ENCODE measurements at places on chromosomes 2 and 18.

- no peak for DNase-seq
These were observed 27.4 kb downstream of the EIF4E2 start for GRCh38 chr2:232577841-232578240.

DNA sequence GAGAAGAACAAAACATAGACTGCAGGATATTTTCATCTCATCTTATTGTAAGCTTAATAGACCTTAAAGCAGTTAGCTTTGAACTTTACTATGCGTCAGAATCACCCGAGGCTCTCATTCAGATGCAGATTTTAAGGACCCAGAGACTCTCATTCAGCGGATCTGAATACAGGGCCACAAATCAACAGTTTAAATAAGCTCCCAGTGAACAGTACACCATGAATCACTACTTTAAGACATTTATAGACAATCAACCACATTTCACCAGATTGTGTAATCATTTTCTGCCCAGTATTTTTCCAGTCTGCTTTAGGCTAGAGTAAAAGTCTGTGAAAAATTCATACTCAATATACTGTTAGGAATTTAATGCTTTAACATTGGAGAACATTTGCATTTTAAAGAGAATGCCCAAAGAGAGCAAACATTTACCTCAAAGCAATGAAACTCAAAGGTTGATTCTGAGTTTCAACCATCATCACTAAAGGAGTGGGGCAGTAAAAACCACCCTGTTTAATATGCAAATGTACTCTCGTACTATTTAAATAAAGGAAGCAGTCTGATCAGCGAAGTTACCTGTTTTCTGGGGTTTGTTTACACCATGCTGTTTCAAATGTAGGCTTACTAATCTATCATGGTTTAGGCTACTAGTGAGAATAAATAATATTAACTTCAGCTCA lies 11.0 kb upstream of the ALPK2 start:
- no peak for DNase-seq

DNA sequence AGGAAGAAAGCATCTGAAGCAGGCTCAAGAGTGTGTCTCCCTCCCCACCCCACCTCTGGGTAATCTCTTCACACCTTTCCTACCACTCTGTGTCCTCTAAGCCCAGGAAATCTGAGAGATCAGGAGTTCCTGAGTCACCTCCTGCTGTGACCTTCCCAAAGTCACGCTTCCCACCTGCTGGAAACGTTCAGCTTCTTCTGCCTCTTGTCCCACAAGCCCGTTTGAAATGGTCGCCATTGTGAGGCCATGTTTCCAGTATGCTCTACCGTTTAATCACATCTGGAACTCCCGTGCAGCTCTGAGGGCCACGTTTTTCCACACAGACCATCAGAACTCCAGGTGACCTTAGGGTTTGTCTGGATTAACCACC lies 25.9 kb downstream of the GREB1 start:
- no peak for DNase-seq

DNA sequence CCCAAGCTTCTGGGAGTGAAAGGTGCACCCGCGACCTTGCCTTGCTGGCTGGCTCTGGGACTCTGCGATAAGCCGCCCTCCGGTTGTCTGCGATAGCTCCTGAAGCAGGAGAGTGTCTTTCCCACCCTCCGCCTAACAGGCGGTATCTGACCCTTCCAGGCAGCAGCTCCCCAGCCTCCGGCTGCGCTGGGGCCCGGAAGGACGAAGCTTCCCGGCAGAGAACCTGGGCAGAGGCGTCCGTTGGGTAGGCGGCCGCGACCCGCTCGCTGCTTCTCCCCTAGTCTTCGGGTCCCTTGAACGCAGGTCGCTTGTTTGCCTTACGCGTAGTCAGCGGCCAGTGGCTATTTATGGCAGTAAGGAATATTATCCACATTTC lies 446 bp upstream of the RHBDD1 start:
- no peak for DNase-seq

DNA sequence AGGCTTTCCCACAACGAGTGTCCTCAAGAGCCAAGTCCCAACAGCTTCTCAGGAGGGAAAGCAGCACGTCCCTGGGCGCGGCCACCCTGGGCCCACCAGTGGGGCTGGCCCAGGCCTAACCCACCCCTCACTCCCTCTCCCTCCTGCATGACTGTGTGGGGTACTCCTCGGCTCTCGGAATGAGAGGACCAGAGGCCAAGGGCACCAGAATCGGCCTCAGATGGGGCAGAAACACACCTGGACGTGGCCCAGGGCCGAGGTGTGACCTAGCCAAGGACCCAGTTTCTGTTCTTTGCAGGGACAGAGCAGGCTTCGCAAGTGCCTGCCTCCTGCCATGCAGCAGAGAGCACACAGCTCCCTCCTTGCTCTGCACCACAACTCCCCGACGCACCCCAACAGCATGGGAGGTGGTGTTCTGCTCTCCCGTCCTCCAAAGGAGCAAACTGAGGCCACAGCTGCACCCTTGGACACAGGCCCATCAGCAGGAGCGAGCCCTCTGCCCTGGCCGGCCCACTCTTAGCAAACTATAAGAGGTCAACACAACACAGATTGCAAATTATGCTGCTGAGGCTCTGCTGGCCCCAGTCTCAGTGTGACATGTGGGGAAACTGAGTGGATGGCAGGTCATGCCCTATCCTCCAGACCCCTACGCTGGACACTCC lies 19.7 kb downstream of the HS6ST1 start:
- no peak for DNase-seq

GRCh38 chr2:238945433-238946150 lies 97.7 kb downstream of the TWIST2 start:
- no peak for DNase-seq

DNA sequence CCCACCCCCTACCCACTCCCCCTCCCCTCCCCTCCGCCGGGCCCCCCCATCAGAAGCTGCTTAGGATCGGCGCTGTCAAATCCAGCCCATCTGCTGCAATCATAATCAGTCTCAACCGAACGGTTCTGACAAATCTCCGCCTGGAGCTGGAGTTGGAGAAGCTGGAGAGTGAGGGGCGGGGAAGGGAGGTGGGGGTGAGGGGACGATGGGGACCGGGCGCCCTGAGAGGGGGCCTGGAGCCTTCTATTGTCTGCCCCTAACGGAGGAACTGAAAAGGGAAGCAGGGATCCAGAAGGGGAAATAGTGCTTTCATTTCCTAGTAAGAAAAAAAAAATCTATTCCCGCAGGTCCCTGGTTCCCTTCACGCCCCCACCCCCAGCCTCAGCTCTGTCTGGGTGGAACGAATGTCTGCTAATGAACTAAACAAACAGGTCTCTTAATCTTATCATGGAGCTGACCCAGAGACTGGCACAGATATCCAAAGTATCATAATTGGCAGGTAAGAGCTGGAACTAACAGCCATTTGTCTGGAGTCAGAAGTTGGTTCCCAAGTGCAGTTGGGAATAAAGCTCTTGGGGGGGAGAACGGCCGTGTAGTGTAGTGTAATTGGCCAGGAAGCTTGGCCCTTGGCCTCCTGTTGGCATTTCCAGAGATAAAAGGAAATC lies 301.2 kb downstream of the NCKAP5 start:
- DNase-seq = no peak

- DNase-seq = no peak
These were observed 363.3 kb downstream of the MBD2 start for GRCh38 chr18:53861185-53861584.

GRCh38 chr2:147099845-147100244 lies 745.0 kb upstream of the ACVR2A start:
- no peak for DNase-seq

GRCh38 chr2:240412975-240413812 lies 22.3 kb upstream of the GPC1 start:
- DNase-seq = no peak

DNA sequence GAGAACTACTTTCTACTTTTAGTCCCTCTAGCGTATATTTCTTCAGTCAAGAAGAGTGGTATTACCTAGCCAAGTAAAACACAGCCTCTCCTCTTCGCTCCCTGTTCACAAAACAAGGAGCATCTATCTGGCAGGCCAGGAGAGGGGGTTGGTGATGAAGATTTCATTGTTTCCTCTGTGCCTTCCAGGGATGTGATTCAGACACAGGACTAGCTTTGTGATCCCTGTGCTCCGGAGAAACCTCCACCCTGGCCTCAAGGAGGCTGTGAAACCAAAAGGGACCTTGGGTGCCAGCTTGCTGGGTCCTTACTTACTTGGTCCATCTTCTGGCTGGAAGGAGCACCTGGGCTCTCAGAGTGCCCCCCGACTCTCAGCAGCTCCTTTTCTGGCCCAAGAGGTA lies 5.7 kb downstream of the RHOB start:
- DNase-seq = no peak

GRCh38 chr2:65710356-65710755 lies 278.0 kb upstream of the SPRED2 start:
- DNase-seq = no peak

DNA sequence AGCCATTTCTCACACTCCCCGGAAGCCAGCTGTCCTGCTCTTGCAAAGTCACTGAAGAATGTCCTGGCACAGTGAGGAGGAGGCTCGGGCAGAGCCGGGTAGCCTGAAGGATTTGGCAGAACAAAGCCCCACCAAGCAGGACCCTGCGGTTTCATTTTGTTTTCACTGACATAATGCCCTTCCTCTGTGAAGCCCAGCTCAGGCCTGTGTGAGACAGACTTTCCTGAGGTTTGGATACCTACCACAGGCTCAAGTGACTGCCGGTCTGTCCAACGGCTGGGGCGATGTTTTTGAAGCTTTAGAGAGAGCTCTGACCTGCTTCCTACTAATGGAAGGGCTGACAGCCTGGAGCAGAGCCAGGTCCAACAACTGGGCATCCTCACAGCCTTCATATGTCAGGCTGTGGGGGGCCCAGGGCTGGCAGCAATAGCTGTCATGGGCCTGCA lies 99.8 kb upstream of the FZD7 start:
- DNase-seq = no peak

DNA sequence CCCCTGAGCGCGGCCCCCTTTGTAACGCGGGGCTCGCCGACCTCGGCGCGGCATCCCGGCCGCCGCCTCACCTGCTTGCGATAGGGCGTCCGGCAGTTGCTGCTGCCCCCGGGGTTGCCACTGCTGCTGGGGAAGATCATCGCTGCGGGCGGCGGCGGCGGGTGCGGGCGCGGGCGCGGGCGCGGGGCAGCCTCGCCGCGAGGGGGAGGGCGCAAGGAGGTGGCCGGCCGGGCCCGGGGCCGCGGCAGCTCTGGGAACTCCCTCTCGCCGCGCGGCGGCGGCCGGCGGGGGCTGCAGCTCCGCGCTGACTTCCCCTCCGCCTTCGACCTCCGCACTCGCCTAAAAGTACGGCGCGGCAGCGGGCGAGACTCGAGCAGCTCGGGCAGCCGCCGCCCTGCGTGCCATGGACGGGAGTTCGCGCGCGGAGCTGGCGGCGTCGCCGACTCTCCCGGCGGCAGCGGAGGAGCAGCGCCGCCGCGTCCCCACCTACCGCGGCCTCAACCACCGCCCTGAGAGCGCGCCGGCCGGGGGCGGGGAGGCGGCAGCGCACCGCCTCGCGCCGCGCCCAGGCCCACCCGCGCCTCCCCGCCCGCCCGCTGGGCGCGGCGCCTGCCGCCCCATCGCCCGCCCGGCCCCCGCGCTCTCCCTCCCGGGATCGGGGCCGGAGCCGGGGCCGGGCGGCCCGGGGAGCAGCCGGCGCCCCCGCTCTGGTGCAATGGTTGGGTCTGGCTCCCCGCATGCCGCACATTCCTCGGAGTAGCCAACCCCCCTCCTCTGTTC lies 86.0 kb downstream of the RBMS1 start:
- DNase-seq = peak; percentile 54

DNA sequence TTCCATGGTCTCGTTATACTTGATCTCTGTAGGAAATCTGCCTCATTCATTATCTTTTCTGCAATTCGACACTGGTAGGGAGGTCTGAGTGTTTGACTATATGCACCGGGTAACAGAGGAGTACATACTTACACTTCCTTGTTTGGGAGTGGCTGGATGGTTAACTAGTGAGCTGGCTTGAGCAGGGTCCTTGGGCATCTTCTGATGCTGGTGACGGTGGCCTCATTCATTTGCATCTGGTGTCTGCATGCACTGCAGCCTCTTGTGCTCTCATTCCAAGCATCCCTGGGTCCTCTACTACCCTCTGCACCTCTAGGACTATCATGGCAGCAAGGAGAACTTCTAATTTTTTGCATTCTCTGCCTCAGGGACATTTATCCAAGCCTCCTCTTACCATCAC lies 100.0 kb upstream of the TCF4 start:
- DNase-seq = no peak

GRCh38 chr2:119472749-119473148 lies 41.1 kb downstream of the TMEM37 start:
- no peak for DNase-seq

DNA sequence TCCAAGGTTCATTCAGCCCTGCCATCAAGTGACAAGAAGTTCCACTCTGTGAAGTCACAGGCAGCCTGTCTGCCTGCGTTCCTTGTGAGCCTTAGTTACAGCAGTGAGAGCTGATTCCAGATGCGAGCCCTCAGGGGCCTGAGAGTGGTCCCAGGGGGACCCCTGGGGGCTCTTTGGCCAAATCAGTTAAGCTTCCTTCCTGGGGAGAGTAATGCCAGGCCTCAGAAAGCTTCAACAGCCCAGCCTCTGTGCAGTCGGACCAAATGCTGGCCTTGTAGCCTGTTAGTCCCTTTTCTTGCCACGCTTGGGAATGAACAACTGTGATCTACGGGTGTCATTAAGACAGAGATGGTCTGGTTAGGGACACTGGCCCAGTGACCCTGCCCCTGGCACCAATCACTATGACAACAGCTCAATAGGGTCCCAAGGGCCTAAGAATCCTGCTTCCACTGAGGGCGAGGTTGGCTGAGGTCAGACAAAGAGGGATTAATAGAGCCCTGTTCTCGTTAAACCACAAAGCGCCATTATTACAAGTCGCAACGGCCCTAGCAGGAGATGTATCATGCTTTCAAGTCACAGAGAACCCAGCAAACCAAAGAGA lies 50.9 kb downstream of the HS1BP3 start:
- DNase-seq = no peak

DNA sequence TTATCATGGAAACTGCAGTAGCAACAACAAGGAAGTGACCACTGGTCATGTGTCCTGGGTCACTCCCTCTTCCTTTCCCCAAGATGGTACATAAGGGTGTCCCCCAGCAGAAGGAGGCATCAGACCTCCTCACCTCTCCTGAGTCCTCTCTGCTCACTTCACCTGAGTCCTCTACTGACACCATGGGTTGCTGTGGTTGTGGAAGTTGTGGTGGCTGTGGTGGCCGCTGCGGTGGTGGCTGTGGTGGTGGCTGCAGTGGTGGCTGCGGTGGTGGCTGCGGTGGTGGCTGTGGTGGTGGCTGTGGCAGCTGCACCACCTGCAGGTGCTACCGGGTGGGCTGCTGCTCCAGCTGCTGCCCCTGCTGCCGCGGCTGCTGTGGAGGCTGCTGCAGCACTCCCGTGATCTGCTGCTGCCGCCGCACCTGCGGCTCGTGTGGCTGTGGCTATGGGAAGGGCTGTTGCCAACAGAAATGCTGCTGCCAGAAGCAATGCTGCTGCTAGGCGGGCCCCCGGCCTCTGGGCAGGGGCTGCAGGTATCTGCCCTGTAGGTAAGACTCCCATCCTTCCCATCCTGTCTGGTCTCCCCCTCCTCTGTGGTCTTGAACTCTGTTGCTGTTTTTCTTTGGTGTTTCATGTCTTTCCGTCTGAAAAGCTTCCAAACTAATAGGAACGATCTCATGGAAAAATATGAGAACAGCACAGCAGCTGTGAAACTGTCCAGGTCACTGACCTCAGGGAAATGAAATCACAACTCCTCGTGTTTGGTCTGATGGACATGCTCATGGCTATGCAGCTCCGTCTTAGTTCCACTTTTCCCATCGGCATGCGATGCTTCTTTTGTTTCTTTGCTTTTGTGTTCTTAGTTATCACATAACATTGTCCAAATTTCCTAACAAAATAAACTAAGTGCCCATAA lies at the start of gene SCYGR4:
Gene SCYGR4 (plus strand): TSS at position 183 of the 915 bp plus-strand sequence. CDS start 0 bp downstream, at position 183.
- no peak for DNase-seq

- no peak for DNase-seq
These were observed 7.4 kb downstream of the PMAIP1 start for GRCh38 chr18:59907172-59907571.
